ENCODE measurements at places on chromosomes 7 and 10.

DNA sequence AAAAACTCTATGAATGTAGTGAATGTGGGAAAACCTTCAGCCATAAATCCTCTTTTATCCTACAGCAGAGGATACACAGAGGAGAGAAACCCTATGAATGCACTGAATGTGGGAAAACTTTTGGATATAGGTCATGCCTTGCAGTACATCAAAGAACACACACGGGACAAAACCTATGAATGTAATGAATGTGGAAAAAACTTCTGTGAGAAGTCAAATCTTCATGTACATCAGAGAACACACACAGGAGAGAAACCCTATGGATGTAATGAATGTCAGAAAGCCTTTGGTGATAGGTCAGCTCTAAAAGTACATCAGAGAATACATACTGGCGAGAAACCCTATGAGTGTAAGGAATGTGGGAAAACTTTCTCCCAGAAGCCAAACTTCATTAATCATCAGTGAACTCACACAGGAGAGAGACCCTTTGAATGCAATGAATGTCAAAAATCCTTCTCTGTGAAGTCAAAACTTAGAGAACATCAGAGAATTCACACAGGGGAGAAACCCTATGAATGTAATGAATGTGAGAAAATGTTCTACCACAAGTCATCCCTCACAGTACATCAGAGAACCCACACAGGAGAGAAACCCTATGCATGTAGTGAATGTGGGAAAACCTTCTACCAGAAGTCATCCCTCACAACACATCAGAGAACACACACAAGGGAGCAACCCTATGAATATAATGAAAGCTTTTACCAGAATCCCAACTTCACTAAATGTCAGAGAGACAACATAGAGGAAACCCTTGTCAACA is 45.6 kb downstream of the ZNF487 start:
- DNase-seq = no peak

- DNase-seq = no peak
Observed at GRCh38 chr7:74502216-74502891, 48.6 kb downstream of the GTF2IRD1 start.

DNA sequence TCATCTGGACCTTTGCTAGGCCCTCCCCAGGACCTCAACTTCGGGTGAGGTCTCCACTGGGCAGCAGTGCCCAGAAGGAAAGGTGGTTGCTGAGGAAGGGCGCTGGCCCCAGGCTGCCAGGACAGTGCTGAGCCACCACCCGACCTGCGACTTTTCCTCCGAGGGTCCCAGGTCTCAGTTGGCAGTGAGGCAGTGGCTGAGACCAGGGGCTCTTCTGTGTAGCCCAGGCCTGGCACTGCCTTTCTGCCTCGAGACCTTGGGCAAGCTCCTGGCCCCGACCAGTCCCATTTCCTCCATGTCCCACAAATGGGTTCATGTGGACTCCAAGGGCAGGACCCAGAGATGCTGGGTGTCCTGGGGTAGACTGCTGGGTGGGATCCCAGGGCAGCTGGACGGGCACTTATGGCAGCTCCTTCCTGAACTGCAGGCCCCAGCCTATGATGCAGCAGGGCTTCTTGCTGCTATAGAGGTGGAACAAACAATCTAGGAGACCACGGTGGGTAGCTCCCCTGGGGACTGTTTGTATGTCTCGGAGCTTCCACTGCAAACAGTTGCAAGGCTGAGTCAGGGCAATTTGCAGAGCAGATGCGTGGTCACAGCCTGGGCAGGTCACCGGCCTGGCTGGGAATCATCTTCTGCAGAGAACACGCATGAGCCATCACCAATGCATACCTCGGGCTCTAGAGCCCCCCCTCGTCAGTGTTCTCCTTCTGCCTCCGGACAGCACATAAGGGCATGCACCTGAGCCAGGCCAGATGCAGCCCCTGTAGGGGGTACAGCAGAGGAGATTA is 17.9 kb upstream of the LRRC18 start:
- DNase-seq = no peak

GRCh38 chr10:104334561-104334960 is 3.7 kb downstream of the ITPRIP start:
- no peak for DNase-seq

GRCh38 chr7:102275123-102275703 is 11.5 kb upstream of the SH2B2 start:
- DNase-seq = no peak

GRCh38 chr10:103851261-103851660 is 4.1 kb downstream of the SH3PXD2A start:
- DNase-seq = no peak

GRCh38 chr7:89027781-89028180 is 232.2 kb upstream of the TEX47 start:
- DNase-seq = no peak

DNA sequence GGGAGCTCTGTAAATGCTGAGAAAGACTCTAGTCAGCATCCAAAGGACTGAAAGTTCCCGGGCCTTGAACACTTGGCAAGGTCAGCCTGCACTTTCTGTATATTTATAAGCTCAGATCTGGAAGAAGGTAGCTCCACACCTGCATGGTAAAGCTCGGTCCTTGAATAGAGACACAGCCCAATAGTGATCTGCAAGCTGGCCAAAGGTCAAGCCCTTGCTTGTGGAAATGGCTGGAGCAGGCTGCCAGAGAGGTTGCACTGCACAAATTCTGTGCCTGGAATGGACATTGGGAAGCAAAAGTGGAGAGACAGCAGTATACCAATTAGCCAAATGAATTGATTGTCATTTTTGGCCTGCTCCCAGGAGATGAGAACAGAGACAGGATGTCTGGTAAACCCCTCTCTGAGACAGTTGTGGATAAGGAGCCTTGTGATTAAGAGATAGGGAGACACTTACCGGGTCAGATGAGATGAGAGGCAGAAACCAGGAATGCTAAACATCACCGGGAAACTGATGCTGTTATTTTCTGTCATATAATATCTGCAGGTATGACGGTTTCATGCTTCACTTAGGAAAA is 8.0 kb upstream of the FRA10AC1 start:
- no peak for DNase-seq

DNA sequence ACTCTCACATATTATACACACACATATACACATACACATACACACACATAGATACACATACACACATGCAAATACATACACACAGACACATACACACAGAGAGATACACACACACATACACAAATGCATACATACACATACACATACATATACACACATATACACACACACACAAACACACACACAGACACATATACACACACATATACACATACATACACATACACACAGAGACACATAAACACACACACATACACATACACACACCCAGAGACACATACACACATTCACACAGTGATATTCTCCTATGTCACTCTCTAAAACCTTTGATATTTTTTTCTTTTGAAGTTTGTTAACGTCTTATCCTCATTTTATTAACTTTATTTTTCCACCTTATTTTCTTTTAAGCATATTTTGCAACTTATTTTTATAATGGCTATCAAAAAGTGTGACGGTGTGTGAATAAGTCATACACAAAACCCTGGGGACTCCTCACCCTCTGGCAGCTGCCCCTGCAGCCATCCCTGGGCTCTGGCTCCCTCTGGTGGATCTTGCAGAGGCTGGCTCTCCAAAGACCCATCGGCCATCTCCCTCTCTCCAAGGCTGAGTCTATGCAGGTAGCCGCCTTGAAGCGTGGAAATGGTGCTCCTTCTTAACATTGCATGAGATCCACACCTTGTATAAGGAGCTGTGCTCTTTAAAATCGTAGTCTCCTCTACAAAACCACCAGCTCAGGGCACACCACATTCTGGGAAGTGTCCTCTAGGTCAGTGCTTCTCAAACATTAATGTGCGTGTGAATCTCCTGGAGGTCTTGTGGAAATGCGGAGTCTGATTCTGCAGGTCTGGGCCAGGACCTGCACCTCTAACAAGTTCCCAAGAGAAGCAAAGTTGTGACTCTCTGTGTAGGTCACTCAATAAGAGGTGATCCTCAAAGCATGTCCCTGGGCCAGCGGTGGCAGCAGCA is 4.1 kb upstream of the C10orf120 start:
- peak; percentile 63 for DNase-seq
